ENCODE measurements at places on chromosomes 13 and 19.

DNA sequence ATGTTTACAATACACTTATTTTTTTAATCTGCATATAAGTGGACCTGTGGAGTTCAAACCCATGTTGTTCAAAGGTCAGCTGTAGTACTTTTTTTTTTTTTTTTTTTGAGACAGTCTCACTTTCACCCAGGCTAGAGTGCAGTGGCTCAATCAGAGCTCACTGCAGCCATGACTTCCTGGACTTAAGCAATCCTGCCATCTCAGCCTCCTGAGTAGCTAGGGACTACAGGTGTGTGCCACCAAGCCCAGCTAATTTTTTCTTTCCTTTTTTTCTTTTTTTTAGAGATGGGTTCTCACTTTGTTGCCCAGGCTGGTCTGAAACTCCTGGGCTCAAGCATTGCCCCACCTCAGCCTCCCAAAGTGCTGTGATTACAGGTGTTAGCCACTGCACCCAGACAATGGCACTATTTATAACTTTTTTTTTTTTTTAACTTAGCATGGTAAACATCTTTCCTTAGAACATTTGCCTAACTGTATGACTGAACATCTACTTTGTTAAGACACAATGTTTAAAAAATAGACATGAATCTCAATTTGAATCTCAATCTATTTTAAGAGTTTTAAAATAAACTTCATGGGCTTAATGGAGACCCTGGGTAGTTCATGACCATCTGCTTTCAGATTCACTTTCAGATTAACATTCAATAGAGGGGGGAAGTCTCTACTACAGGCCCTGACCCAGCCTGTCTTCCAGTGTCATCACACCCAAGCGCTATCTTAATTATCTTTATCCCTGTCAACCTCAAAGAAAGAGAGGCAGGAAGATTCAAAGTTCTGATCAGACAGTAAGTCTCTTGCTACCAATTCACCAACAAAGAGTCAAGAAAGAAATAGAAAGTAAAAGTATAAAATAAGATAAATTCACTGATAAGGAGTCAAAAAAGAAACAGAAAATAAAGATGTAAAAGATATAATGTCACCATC lies 97.7 kb upstream of the DOCK9 start:
- H3K4me1 ChIP-seq = peaks cover 27% of the 10 kb centered on the region
- H3K36me3 ChIP-seq = peaks cover 8% of the 10 kb centered on the region
- H3K27me3 ChIP-seq = no peaks in the 10 kb centered on the region
- no peak for DNase-seq

DNA sequence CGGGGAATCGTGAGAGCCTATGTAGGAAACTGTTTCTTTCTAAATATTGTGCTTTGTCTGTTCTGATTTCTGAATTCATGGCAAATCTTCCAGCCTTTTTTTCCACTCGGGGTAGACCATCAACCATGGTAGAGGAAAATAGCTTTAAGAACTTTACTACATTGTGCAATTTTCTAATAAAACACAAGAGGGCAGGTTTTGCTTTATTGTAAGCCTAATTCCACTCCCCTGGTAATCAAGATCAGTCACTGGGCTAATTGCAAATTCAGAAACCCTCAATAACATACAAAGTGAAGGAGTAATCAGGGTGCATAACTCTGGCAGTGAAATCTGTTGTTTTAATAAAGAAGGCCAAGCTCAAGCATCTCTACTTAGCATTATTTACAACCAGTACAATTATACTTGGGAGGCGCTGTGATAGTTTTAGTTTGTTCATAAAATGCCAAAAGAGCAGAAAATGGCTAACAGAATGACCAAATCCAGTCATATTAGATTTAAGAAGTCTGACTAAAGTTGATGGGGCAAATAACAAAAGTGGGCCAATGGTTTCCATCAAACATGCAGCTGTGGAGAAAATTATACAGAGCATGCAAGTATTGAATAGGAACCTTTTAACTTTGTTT lies 43.8 kb downstream of the DCT start:
- DNase-seq = no peak
- no peaks in the 10 kb centered on the region for H3K27me3 ChIP-seq
- no peak overlapping the region for H3K4me3 ChIP-seq
- H3K27ac ChIP-seq = no peak overlapping the region

DNA sequence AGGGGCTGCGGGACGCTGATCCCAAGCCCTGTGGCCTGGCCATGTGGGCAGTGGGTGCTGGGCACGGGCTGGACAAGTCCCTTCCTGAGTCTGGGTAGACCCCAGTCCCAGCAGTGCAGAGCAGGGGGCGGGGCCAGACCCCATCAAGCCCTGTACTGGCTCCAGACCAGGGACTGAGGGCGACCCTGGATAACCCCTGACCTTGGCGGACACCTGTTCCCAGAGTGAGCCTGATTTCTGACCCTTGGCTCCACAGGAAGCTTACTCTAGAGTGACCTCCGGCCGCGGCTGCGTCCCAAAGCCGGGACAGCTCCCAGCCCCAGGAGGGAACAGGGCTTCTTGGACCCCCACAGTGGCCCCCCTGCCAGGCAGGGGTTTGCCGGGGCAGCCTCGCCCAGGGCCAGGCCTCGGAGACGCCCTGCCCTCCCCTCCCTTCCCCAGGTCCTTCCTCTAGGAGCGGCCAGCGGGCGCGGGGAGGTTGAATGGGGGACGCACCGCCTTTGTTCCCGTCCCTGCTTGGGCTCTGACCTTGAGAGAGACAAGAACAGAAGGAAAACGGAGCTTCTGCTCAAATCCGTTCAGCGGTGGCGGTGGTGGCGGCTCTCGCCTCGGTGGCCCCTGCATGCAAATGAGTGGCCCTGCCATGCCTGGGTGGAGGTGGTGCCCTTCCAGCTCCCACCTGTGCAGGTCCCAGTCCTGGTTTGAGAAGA lies 2.3 kb upstream of the EFNA2 start:
- H3K36me3 ChIP-seq = peaks cover 11% of the 10 kb centered on the region
- H3K27me3 ChIP-seq = peaks cover 44% of the 10 kb centered on the region
- H3K4me3 ChIP-seq = no peak overlapping the region
- DNase-seq = no peak
- no peak overlapping the region for H3K27ac ChIP-seq

DNA sequence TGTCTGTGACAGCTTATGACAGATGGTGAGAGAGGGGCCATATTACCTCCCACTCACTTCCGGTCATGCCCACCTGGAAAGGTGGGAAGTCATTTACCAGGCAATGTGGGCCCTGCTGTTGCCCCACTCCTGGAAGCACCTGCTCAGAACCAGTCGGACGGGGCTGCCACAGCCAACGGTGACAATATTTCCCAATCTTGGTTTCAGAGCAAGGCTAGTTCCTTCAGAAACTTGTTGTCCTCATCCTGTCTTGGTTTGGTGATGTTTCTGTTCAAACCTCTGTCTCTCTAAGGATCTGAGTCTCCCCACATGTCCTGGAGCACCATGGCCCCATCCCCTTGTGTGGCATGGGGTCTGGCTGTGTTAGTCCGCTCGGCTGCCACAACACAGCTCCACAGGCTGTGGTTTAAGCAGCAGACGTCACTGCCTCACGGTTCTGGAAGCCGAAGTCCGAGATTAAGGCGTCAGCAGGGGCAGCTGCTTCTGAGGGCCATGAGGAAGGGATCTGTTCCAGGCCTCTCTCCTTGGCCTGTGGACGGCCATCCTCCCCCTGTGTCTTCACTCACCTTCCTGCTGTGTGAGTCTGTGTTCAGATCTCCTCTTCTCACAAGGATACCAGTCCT lies 31.5 kb upstream of the SLC15A1 start:
- no peaks in the 10 kb centered on the region for H3K4me1 ChIP-seq
- H3K27ac ChIP-seq = no peak overlapping the region
- no peaks in the 10 kb centered on the region for H3K27me3 ChIP-seq

DNA sequence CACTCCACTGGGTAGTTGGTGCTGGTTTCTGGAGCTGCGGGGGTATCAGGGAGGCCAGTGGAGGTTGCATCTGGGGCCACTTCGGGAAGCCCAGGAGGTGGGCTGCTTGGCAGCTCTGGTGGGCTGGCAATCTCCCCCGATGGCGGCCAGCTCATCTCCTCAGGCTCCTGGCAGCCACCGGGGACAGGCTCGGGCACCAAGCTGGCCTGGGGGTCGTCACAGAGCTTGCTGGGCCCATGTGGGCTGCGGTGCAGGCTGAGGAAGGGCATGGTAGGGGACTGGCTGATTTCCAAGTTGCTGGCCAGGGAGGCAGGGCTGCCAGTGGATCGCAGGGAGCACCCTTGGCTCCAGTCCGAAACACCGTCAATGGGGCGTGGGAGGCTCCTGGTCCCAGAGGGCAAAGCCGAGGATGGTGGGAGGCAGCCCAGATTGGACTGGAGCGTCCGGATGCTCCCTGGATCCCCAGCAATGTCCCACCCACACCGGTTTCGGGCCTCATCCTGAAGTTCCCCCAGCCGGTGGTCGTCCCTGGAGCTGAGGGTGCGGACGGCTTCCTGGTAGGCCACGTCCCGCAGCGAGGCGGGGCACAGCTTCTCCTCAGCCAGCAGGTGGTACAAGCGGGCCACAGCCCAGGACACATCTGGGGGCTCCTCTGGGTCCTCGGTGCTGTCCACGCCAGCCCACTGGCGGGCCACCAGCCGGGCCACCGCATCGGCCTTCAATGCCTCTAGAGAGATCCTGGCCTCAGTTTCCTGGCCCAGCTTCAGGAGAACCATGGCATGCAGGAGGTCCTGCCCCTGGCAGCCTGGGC lies 13.8 kb downstream of the TICAM1 start:
- H3K27ac ChIP-seq = no peak overlapping the region
- H3K27me3 ChIP-seq = no peaks in the 10 kb centered on the region
- no peak overlapping the region for H3K4me3 ChIP-seq
- DNase-seq = no peak
- peaks cover 7% of the 10 kb centered on the region for H3K4me1 ChIP-seq
- peaks cover 18% of the 10 kb centered on the region for H3K36me3 ChIP-seq

DNA sequence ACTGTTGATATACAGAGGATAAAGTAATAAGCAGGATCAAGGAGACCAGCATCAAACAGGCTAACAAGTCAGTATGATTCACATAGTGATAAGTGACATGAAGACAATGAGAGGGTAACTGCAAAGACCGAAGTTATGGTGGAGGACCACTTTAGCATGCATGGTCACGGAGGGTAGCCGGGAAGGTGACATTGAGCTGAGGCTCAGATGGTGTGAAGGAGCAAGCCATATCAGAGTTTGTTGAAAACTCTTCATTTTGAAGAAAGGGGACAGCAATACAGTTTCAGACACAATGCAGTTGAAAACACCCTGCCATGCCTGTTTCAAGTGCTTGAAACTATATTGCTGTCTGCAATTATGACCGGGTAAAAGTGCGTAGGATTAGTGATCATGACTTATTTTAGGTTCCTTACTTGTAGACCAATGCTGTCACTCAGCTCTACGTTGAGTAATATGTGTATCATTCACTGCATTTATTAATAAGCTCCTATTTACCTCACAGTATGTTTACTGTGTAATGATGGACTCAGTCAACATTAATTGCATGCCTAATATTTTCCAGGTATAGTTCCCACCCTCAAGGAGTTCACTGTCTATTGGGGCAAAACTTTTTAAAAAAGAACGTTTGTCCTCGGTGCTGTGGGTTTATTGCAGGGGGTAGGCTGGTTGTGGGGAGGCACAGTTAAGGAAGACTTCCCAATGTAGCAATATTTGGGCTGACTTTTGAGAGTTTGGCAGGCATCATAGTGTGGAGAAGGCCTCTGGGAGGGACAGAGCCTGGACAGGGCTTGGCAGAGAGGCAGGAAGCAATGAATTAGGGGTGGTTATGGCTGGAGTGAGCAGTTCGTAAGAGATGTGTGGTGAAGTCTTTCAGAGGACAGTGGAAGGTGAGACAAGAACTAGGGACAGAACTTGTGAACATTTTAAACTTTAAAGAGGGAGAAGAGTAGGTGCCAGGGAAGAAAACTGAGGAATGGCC lies 3.2 kb downstream of the UBAC2 start:
- peaks cover 13% of the 10 kb centered on the region for H3K36me3 ChIP-seq
- peak overlapping the region; percentile 48 for H3K4me3 ChIP-seq
- no peak for DNase-seq
- peak overlapping the region; percentile 62 for H3K27ac ChIP-seq
- peaks cover 41% of the 10 kb centered on the region for H3K4me1 ChIP-seq
- no peaks in the 10 kb centered on the region for H3K27me3 ChIP-seq

- H3K36me3 ChIP-seq = peaks cover 3% of the 10 kb centered on the region
- H3K27me3 ChIP-seq = no peaks in the 10 kb centered on the region
- peak; percentile 95 for DNase-seq
- peak overlapping the region; percentile 35 for H3K4me3 ChIP-seq
These were observed 15.2 kb upstream of the MYO1F start for GRCh38 chr19:8592231-8593009.

DNA sequence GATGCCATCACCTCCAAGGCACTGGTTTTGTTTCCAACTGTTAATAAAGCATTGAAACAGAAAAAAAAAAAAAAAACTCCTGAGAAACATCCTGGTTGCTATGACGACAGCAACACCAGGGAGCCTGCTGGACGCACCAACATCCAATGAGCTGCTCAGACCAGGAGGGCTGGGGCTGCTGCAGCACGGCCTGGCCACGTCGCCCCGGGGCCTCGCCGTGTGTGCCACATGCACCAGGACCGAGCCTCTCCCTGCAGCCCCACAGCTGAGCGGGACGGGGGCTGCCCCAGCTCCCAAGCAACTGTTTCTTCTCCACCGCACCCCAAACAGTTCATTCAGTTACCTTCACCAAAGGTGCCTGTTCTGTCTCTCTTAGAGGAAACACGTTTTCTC lies 54.5 kb downstream of the RASA3 start:
- peaks cover 88% of the 10 kb centered on the region for H3K36me3 ChIP-seq
- H3K4me1 ChIP-seq = peaks cover 39% of the 10 kb centered on the region
- H3K27me3 ChIP-seq = no peaks in the 10 kb centered on the region
- no peak for DNase-seq
- no peak overlapping the region for H3K27ac ChIP-seq

DNA sequence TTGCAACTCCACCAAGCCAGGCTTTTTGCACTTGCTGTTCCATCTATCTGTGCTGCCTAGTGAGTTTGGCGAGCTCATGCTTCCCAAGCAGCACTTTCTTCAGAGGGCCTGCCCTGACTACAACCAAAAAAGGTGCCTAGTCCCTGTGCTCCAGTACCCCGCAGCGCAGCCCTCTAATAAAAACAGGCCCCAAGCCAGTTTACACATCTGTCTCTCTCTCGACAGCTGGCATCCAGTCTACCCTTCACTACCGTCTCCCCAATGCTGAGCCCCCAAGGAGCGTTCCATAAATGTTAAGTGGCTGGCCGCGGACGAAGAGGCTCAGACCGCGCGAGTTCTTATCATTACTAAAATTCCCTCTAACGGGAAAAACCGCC lies 512 bp downstream of the MED4 start:
- no peaks in the 10 kb centered on the region for H3K36me3 ChIP-seq
- H3K4me3 ChIP-seq = peak overlapping the region; percentile 95
- peaks cover 17% of the 10 kb centered on the region for H3K4me1 ChIP-seq
- H3K27ac ChIP-seq = peak overlapping the region; percentile 92

DNA sequence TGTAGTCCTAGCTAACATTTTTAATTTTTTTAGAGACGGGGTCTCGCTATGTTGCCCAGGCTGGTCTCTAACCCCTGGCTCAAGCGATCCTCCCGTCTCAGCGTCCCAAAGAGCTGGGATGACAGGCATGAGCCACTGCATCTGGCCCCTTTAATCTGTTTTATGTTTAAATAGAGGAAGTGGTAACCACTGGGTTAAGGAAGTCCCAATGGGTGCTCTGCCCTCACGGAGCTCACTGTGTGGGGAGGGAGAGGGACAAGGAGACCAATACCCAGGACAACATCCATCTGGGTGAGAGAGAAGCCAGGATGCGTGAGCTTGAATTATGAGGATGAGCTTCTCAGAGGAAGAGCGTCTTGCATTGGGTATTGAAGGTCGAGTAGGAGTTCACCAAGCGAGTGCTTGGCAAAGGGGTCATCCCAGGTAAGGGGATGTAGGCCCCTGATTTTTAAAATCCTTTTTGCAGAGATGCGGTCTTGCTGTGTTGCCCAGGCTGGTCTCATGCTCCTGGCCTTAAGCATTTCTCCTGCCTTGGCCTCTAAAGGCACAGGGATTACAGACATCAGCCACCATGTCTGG lies 13.8 kb downstream of the YJU2 start:
- no peaks in the 10 kb centered on the region for H3K4me1 ChIP-seq
- no peak overlapping the region for H3K27ac ChIP-seq
- H3K27me3 ChIP-seq = no peaks in the 10 kb centered on the region

All from effector memory CD4-positive, alpha-beta T cell (primary cell).